ENCODE measurements at places on chromosomes 11 and 22.

DNA sequence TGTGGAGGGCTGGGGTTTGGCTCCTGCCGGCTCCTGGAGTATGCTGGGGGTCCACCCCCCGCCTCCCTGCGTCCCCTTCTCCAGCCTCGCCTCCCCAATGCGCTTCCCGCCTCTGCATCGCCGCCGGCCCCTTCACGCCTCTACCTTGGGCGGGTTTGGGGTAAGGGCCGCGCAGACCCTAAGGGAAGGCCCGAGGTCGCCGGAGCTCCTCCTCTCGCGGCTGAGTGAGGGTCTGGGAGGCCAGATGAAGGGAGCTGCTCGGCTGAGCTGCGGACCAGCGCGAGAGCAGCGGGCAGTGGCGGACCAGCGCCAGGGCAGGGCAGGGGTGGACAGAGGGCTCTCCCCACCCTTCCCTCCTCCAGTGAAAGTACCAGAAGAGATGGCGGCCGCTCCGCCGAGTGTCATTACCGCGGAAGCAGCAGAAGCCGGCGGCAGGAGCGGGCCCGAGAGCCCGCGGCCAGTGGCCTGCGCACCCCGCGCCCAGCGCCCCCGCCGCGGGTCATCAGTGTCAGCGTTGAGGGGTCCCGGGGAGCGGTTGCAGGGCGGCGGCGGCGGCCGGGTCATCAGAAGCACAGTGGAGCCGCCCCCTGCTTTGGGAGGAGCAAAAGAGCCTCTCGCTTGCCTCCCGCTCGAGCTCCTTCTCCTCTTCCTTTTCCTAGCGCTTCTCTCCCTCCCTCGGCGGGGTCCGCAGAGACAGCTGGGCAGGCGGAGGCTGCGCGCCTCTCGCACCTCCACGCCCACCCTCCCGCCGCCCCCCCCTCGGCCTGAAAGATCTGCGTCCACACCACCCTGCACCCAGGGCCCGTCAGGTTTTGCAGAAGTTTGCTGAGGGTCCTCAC is 255.6 kb upstream of the CADM1 start:
- no peak for DNase-seq

- DNase-seq = no peak
Measured at GRCh38 chr11:8065031-8065430, 16.0 kb upstream of the TUB start.

DNA sequence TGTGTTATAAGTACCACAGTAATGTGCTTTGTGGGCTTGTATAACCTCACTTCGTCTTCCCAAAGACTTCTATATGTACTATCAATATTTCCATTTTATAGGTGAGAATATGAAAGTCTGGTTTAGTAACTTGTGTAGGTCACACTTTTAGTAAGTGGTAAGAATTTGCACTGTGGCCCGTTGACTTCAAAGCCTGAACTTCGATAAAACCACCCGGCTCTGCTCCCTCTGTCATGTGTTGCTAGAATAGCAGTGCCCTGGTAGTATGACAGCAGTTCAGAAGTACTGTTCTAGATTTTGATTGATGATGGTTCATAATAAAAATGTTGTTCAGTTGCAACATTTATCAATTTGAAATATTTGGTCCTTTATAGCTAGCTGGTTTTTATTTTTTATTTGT is 110.2 kb upstream of the SORL1-AS1 start:
- DNase-seq = no peak

GRCh38 chr11:75547617-75548058 is 14.4 kb upstream of the SERPINH1 start:
- DNase-seq = peak; percentile 42

DNA sequence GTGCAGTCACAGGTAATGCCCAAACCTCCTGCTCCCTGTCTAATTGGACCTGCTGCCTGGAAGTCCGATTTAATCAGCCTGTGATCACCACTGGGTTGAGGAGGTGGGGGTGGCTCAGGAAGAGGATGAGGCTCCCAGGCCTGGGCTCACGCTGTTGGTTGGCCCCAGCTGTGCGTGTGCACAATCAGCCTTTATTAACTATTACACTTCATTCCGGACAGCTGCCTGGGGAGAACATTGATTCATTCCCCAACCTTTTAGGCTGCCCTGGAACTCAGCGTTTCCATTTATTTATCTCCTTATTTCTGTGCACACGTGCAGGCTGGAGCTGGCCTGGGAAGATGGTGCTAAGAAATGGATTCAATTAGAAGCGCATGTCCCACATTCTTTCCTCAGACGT is 123.4 kb downstream of the DSCAML1 start:
- peak; percentile 48 for DNase-seq

- no peak for DNase-seq
Measured at GRCh38 chr22:39727541-39727940, 157.0 kb downstream of the CACNA1I start.

- DNase-seq = no peak
Measured at GRCh38 chr22:27641049-27641795, 160.3 kb downstream of the MN1 start.

DNA sequence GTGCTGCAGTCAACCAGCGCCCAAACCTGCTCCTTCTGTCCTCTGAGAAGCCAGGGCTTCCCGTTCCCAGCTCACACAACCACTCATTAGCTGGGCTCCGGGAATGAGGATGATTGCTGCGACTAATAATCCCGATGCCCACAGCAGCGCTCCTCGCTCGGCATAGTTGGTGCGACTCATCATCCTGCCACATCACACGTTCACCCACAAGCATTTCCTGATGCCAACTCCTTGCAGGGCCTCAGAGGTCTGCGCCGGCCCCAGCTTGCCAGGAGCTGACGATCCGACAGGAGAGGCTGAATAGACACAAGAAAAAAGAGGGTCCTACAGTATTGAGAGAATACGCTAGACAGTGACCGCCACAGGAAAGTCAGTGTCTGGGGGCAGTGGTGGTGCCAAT is 10.6 kb upstream of the CSNK1E start:
- no peak for DNase-seq

- no peak for DNase-seq
Measured at GRCh38 chr22:20532256-20532993, 25.0 kb downstream of the MED15 start.

DNA sequence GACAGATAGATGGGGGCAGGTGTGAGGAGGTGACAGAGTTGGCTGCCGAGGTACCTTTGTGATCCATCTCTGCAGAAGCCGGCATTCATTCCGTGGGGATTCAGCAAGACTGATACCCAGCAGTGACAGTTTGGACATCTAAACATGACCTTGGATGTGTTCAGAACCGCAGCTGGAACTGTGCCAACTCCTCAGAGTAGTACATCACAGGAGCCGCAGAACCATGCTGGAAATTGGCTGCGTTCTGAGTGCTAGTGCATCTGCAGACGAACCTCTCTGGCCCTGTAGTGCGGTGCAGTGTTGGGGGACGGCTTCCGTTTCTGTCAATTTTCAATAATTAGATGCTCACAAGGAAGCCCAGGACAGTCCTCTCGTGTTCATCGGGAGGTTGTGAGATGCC is 772.1 kb downstream of the NTM start:
- DNase-seq = no peak

DNA sequence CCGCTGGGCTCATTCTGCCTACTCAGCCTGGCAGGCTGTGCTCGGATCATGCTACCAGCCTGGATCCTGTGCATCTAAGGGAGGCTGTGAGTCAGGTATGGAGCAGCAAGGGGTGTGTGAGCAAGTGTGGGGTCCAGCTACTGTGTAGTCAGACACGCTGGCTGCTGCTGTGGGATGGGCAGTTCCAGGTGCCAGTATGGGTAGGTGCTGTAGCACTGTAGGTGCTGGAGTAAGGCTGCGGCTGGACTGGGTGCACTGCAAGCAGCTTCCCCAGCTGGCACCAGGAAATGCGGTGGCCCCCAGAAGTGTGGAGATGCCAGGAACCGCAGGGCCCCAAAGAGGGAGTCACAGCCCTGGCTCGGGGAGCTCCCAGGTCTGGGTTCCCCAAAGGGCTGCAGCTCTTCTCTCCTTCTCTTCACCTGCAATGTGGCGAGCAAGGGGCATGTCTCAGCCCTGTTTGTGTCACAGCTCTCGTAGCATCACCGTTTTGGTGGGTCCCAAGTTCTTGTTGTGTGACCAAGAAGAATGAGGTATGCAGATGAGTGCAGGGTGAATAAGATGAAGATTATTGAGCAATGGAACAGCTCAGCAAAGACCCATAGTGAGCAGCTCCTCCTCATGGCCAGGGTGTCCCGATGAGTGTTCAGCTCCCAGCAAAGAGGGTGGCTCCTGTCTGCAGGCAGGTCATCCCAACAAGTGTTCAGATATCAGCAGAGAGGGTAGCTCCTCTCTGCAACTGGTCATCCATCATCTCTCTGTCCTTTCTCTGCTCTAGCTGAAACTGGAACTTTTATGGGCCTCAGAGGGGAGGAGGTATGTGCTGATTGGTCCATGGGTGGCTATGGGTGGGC is 462.9 kb downstream of the TBC1D22A start:
- no peak for DNase-seq

GRCh38 chr11:72069787-72070251 is 10.5 kb downstream of the NUMA1 start:
- DNase-seq = no peak

DNA sequence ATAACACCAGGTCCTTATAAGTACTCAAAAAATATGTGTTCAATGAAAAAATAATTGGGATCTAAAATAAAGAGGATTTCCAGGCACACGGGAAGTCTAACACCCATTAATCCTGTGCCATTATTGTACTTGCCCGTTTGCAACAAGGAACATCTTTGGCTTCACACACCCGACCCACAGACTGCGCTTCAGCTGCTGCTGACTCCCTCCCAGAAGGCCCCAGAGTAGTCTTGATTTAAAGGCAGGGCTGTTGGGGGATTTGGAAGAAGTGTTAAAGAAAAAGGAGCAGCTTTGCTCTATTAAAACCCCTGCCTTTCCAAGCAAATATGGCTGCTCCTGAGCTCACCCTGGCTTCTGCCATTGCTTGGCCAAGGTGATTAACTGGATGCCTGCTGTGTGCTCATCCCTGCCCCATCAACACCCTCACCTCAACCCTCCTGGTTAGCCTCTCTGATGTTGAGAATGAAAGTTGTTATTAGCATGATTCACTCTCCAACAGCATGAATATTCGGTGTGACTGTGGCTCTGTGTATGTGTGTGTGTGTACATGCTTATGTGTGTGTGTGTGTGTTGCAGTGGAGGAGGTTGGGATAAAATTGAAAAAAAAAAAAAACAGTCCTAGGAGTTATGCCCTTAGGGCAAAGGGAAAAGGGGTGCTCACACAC is 76.1 kb downstream of the KIRREL3 start:
- no peak for DNase-seq

DNA sequence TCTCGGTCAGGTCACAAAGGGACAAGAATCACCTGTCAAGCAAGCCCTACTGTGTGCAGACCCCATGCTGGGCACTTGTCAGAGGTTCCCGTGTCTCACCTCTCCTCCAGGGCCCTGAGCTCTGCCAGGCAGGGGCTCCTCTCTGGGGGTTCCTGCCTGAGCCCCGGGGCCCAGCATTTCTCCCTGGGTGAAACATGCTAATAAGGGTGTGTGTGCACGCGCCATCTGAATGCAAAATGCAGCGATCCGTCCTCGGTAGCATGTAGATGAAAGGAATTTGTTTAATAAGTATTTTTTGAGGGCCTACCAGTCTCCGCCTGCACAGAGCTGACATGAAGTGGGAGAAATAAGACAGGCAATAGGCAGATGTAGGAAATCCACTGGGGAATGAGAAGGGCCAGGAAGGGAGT is 5.8 kb downstream of the ELFN2 start:
- no peak for DNase-seq

GRCh38 chr22:29312218-29313125 is 3.0 kb downstream of the RASL10A start:
- DNase-seq = no peak

GRCh38 chr22:21933910-21934309 is 18.7 kb downstream of the PPM1F start:
- peak; percentile 39 for DNase-seq

DNA sequence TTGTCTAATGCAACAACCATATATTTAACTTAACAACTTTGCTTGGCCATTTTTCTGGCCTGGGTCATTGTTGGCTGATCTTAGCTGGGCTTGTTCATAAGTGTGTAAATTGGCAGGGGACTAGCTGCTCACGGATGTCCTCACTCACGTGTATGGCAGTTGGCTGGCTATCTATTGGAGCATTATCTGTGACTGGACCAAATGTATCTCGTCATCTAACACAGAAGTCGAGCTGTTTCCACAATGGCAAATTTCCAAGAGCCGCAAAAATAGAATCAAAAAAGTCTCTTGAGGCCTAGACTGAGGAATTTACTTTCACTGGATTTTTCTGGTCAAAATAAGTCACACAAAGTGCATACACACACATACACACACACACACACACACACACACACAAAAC is 893.3 kb downstream of the FAM181B start:
- DNase-seq = no peak

- no peak for DNase-seq
Measured at GRCh38 chr11:118511601-118512000, 15.7 kb upstream of the TTC36 start.

DNA sequence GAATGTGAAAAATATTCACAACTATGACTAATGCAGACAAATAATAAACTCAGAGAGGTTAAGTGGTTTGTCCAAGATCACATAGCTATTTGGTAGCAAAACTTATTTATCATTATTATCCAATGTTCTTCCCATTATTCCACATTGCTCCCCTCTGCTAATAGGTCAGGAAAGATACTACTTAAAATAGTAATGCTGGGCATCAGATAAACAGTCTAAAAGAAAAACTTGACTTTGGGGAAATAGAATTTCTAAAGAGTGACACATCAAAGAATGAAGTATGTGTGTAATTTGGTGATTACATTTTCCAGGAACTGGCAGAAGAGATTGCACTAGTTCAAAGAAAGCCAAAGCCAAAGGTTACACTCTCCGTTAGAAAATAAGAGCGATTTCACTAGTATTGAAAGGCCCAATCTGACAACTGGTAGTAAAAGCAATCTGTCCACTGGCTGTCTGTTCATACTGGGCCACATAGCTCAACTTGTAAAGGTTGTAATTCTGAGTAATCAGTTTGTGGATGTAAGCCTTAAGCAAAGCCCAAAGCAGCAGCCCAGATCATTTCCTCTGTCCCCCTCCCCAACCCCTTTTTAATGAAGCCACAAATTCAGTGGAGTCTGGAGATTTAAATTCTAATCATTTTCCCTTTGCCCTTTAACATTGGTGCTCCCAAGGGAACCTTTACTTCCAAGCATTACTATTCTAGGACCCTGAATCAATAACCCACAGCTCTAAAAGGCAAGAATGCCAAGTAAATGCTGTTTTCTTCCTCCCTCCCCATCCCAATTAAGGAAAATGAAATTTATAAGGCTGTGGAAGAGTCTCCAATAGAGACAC is 283.5 kb downstream of the TTC28 start:
- no peak for DNase-seq

DNA sequence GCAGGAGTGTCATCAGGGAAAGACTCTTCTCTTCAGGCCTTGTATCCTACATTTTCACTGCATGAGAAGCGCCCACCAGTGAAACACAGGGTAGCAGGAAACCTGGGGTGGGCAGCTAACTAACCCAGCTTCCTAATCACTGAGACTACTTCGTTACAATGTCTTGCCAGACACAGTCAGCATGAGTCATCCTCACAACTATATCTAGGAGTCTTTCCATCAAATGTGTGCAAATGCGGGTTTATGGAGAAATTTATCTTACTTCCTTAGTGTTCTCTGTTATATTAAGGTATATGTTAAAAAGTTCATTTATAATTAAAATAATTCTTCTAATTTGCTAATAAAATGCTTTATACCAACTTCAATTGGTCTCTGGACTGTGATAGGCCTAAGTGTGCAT is 79.9 kb upstream of the RAB1B start:
- DNase-seq = no peak
